ENCODE measurements at places on chromosomes 7 and 10. TPM values are rescaled to one million over a fixed set of nuclear protein-coding genes. Genes with fewer than 3 reads are reported as not detected.

GRCh38 chr7:2080060-2080387 lies 152.7 kb downstream of the MAD1L1 start:
- ATAC-seq, result no peak

LRRC61 gene
- 61.6 TPM for total RNA-seq

DNA sequence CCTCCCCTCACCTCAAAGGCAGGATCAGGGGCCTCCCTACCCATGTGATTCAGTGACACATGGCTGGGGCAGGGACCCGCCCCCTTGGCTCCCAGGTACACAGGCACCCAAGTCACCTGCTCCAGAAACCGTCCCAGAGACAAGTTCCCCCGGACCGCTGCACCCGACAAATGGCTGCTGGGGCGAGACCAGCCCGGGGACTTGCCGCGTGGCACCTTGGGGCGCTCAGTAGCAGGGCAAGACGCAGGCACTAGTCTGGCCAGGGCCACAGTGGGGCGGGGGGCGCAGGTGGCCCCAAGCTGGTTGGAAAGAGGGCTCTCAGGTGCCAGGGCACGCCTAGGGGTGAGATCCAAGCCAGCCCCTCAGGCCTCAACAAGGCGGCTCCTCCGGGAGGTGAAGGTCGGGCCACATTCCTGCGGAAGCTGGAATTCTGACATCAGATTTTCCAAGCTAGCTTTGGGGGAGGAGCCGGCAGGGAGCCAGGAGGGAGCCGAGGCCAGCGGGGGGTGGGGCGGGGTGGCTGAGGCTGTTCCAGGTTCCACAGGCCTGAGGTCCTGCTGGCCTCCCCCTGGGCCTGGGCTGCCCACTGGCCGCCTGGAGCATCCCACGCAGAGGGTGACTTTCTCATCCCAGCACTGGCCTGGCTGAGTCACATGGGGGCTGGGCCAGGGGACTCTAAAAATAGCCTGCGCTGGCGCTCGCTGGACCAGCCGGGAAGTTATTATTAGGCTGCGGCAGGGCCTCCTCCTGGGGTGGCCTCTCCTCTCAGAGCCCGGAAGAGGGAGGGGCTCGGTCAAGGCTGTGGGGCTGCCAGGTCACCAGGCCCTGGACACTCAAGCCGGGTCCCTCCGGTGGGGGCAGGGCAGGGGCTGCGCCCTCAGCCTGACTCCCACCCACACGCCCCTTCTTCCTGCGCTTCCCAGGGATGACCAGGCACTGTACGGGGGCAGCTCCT lies 20.5 kb upstream of the INPP5A start:
- ATAC-seq, result no peak

NUTM2A gene
- total RNA-seq, result 0.50 TPM

DNA sequence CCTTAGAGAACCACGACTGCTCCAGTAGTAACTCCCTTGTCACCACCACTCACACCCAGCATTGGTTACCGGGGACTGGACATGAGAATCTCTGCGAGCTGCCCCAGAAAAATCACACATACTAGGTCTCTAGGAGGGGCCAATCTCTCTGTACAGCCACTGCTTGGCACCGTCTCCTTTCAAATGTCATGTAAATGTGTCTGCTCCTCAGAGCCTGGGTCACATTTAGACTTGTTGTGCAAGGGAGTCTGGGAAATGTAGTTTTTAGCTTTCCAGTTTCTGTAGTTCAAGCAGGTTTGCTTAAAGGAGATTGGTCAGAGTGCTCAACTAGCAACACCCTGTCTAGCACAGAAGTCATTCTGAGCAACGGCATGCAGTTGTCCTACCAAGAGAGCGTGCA lies 60.0 kb downstream of the CHN2 start:
- no peak for ATAC-seq

DNA sequence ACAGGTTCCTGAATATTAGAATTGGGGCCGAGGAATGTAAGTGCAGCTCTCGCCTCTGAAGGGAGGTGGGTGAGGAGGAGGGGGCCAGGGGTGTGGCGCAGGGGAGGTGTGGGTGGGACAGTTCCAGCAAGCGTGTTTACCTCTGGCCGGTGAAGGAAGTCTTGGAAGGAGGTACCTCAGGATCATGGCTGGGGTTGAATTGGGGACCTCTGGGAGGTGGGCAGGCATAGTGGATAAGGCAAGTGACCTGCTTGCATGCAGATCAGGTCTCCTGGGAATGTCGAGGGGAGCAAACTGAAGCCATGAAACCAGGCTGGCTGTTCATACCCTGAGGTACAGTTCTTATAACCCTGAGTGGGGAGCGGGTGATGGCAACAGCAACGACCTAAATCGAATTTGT lies 2.0 kb downstream of the ZNF775 start:
- ATAC-seq, result no peak

DNA sequence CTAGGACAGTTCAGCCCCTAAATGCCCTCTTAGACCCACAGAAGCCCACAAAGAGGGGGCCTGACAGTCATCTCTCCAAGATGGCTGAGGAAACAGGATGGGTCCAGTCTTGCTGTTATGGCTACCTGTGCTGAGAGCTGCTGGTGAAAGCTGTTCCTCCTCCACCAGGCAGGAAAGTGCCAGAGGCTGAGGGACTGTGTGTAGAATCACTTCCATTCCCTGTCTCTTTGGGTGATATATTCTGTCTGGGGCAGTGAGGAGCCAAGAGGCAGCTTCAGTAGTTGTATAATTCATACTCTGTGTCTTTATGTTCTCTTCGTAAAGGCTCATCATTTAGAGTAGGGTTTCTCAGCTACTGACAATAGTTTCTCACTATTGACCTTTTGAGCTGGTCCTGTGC lies 242.3 kb upstream of the FZD1 start:
- ATAC-seq, result no peak

CDHR1 gene
- total RNA-seq, result 0.11 TPM

- ATAC-seq, result no peak
Observed at GRCh38 chr10:35699848-35700486, 57.9 kb upstream of the FZD8 start.

DNA sequence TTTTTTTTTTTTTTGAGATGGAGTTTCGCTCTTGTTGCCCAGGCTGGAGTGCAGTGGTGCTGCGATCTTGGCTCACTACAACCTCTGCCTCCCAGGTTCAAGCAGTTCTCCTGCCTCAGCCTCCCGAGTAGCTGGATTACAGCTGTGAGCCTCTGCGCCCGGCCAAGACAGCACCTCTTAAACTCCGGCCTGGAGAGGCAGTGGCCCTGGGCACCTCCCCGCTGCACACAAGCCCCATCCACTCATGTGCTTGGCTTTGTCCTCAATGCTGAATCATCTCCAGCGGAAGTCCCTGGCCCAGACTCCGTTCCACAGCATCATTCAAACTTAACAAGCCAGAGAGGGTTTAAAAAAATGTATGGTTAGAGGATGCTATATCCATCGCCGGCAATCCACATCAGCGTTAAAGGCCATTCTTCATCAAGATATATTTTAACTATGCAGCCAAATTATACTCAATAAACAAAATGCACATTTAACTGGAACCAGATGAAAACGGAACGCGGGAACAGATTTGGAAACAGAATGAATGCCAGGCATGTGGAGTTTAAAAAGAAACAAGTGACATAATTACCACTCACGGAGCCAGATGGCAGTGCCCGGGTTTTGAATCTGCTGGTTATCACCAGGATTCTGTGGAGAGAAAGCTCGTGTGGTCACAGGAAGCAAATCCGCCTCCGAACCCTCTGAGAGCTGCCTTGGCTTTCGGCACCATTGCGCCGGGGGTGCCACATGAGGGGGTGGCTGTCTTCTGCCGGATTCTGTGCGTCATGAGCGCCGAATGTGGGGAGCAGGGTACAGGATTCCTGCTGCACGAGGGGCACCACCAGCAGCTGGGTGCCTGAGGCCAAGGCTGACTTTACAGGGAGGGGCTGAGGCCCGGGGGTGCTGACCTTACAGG lies 45.6 kb upstream of the CFAP46 start:
- ATAC-seq, result no peak

FAM25C gene
- not detected for total RNA-seq

DNA sequence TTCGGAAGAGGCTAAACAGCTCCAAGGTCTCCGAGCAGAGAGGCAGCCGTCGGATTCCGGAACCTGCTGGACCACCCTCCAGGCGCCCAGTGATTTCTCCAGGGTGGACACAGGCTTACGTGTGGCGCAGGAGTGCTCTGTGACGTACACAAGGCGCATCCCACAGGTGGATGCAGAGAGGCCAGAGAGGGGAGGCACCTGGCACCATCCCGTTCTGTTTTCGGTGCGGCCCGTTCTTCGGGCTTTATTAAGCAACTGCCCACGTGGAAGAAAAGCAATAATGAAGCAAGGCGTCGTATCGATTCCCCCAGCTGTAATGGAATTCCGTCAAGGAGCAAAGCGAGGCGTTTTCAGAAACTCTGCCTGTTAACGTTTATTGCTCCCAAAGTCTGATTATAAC lies 163.6 kb downstream of the PTPRN2 start:
- no peak for ATAC-seq

LRRC4 gene
- not detected for total RNA-seq

GRCh38 chr10:26380815-26381214 lies 57.3 kb upstream of the APBB1IP start:
- no peak for ATAC-seq

- no peak for ATAC-seq
Observed at GRCh38 chr10:79321951-79322350, 25.3 kb upstream of the PPIF start.

GRCh38 chr10:25059990-25060389 lies 43.6 kb downstream of the THNSL1 start:
- ATAC-seq, result no peak

GRCh38 chr7:38709123-38709522 lies 78.0 kb upstream of the AMPH start:
- peak; percentile 63 for ATAC-seq
